A172 (cell line): ENCODE measurements at places on chromosomes 16 and 17.

DNA sequence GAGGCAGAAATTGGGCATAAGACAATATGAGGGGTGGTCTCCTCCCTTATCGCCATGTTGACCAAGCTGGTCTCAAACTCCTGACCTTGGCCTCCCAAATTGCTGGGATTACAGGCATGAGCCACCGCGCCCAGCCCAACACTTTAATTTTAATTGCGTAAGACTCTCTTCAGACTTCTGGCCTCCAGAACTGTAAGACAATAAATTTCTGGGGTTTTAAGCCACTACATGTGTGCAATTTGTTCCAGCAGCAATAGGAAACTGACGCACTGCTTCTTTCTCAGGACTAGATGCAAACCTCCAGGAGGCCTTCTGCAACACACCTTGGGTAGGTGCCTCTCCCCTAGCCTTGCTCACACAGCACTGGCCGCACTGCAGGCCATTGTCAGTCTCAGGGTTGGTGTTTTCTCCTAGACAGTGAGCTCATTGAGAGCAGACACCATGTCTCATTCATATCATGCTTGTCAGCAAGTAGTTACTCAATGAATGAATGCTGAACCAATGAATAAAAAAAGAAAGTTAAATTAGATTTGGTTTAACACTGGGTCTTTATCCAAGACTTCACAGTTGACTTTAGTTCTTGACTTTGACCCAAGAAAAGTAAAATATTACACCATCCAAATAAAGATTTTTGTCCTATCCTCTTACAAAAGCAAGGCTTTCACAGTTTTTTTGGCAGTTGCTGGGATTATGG is 5.5 kb upstream of the ACSF2 start:
- no peak for DNase-seq

GRCh38 chr17:36722121-36722902 is 120.9 kb downstream of the MRM1 start:
- DNase-seq: peak; percentile 37

- DNase-seq: no peak
Observed at GRCh38 chr16:74999219-74999608, 390 bp downstream of the ZNRF1 start.

- no peak for DNase-seq
Observed at GRCh38 chr17:57965521-57966160, 10.4 kb upstream of the CUEDC1 start.

DNA sequence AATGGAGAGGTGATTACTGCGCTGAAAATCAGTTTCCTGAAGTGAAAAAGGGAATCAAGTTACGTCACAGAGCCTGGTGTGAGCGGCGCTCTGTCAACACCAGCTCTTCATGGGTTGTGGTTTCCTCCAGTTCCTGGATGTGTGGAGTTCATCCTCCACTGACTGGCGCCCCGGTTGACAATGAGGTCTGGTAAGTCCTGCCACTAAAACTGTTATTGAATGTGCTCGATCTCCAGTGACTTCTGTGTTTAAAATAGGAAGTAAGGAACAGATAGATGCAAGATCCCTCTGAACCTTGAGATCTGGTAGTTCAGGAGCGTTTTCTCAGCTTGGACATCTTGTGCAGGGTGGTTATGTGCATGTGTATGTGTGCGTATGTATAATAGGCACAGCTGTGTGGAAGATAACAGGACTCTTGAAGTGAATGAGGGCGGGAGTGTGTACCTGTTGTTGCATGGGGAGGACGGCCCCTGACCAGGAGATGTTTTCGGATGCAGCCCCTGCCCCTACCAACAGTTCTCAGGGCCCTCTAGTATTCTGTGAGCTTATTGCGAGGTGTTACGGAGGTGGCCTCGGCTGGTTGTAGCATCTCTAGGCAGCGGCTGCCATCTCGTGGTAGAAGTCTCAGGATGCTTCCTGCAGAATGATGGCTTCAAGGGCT is 22.0 kb upstream of the GOT2 start:
- peak; percentile 60 for DNase-seq

GRCh38 chr17:640436-640835 is 74.2 kb downstream of the VPS53 start:
- no peak for DNase-seq
